ENCODE measurements at places on chromosomes 7 and 10. TPM values are rescaled to one million over a fixed set of nuclear protein-coding genes. Genes with fewer than 3 reads are reported as not detected.

The DENND11 gene
- 80.9 TPM for total RNA-seq

The CAMK2G gene
- 47.4 TPM for total RNA-seq

The GBX1 gene
- not detected for total RNA-seq

The MRLN gene
- 23.1 TPM for total RNA-seq

The ZP3 gene
- total RNA-seq = 0.82 TPM

The C7orf25 gene
- total RNA-seq = 13.9 TPM

The PALD1 gene
- total RNA-seq = 11.7 TPM

All from camera-type eye (tissue), 1 donor.